H1 (cell line): ENCODE measurements at places on chromosomes 7 and 10.

- DNase-seq = no peak
Measured at GRCh38 chr10:127945341-127945758, 38.4 kb downstream of the PTPRE start.

DNA sequence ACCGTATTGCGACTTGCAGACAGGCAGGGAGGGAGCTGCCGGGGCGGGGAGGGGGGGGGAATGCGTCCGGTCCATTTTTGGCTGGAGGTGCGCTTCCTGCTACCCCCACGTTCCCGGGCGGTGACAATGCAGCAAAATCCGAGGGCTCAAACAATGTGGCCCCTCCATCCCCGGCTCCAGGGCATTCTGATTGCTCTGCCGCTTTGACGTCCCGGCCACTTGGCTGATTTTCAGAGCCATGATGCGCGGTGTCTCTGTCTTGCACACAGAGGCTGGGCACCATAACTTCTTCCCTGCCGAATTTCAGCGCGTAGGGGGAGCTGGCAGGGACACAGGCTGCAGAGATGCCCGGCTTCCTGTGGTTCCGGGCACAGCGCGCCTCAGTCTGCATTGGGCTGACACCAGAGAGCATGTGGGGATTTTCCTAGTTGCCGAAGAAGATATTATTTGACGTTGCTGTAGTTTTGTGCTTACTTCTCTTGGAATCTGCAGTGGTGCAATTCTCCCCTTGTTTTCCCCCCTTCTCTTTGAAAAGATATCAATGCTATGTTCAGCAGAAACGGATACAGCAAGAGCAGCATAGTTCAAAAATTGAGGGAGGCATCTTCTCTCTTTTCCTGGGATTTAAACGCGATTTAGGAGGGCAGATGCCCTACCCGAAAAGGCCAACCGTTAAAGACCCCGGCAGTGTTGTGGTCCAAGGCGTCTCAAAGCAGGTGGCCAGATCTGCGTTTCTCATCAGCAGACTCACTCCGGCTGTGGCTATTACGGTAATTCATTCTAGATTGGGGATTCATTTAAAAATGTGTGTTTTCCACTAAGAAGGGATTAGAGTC lies 1.4 kb downstream of the HECW1 start:
- no peak for DNase-seq

DNA sequence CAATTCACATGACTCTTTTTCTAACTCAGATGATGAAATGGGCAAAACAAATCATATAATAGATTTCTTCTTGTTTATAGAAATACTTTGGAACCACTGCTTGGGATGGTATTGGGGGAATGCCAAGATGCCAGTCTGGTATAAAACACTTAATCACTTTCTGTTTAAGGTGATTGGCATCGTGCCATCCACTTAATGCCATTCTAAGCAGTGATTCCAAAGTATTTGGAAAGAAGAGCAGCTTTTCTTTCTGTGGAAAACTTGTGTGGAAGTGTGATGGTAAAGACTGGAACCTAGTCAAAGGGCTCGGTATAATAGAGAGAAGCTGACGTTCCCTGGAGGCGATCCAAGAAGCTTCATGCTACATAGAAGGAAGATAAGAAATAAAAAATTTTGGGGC lies 120.6 kb downstream of the TMEM26 start:
- no peak for DNase-seq

- DNase-seq = no peak
Measured at GRCh38 chr10:124677293-124677699, 66.9 kb downstream of the FAM53B start.

DNA sequence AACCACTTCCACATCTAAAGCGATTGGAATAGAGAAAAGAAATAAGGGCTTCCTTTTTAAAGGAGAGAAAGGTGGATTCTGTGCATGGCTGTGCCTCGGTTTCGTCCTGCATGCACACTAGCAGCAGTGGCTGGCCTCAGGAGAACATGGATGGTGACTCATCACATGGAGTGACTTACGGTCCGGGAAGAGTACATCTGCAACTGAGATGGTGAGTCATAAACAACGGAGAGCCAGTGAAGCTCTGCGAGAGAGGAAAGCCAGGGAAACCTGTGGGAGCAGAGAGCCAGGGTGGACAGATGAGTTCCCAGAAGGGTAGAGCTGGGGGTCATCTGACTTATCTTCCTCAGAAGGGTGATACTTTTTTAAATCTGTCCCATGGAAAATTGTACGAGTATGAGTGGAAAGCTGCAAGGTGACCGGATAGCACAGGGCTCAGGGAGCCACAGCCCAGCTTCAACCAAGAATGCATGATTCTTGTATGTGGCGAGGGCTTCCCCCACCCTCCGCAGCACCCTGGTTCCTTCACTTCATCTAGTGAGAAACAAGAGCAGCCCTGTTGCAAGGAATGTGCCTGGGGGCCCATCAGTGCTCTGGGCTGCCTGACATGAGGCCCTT lies 259.1 kb downstream of the KLF6 start:
- DNase-seq = no peak

GRCh38 chr10:78634389-78634815 lies 434.4 kb upstream of the ZMIZ1 start:
- DNase-seq = peak; percentile 29

DNA sequence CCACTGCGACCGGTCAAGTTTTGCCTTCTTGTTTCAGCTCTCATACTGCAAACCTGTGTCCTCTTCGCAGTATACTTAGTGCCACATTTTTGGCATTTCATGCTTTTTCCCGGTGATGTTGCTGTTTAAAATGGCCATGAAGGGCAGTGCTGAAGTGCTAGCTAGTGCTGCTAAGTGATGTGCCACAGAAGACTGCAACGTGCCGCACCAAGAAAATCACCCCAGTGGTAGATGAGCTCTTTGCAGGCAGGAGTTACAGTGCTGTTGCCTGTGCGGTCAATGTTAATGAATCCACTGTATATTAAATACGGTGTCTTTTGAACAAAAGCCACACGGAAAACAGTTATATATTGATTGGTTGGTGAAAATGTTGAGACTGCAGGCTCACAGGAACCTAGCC lies 120.3 kb downstream of the ANLN start:
- no peak for DNase-seq

- DNase-seq = peak; percentile 89
Measured at GRCh38 chr10:69801434-69802315, at the start of gene COL13A1. Gene COL13A1 (plus strand): TSS chr10:69801906. CDS start chr10:69802424, 518 bp downstream.

DNA sequence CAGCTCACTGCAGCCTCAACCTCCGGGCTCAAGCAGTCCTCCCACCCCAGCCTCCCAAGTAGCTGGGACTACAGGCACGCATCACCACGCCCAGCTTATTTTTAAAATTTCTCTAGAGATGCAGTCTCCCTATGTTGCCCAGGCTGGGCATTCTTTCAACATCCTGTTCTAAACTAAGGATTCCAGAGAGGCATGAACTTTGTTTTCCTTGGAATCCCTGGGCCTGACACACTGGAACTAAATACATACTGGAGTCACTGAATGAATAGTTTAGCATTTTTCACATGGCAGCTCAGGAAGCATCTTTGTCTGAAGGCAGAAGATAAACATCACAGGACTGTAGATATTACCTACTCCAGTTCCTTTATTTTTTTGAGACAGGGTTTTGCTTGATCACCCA lies 108.7 kb downstream of the ITIH5 start:
- no peak for DNase-seq

DNA sequence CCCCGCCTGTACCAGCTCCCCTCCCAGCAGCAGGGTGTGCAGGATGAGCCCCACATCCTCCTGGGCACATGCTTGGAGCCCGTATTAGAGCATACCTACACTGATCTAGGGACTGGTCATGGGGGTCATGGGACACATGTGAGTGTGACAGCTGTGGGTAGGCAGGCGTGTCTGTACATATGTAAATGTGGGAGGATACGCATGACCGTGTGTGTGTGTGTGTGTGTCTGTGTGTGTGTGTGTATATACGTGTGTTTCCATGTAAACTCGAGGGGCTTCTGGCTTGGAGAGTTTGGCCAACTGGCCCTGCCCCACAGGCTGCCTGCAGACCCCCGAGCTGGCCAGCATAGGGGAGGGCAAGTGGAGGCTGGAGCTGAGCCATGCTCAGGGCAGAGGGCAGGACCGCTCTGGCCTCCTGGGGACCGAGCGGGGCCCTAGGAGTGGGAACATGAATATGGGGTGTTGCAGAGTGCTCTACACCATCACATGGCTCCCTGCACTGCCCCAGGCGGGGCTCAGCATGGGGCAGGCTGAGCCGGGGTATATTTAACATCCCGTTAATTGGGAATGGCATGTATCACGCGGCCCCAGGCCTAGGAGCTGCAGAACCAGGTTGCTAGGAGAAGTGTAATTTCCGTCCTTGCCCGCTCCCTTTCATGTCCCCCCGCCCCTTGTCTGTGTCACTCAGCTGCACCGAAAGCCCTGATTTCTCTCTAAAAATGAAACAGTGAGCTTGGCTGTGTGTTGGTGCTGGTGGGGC lies 152.7 kb upstream of the PCBD1 start:
- DNase-seq = no peak

GRCh38 chr7:3013975-3014792 lies 29.5 kb downstream of the CARD11 start:
- DNase-seq = no peak

GRCh38 chr10:91043173-91043910 lies 122.5 kb upstream of the ANKRD1 start:
- no peak for DNase-seq

GRCh38 chr10:100879741-100880360 lies 32.9 kb upstream of the SLF2 start:
- no peak for DNase-seq

DNA sequence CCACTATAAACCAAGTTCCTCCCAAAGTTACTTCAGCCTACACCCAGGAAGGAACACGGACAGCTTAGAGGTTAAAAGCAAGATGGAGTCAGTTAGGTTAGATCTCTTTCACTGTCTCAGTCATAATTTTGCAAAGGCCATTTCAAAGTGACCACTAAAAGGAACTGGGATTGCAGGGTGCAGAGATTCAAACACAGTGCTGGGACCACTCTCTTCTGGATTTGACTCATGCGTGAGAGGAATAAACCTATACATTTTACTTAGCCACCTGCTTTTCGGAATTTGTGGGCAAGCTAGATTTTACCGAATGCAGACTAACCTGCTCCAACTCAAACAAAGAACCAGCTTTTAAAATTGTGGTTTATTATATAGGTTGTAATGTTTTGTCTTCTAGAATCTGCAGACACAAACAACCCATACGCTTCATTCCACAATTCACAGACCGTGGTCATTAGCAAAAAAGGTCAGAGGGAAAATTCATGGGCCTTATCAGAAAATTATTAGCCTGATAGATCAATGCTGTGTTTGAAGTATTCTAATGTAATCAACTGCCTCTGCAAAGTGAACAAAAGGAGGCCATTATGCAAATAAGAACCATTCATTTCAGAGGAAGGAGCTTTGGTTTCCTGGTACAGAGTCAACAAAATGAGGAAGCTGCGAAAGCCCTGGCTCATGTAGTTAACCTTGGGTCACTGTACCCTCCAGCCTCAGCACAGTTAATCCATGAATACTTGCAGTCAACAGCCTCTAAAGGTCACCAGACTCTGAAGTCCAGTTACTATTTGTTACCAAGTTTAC lies 342.7 kb upstream of the KLF6 start:
- no peak for DNase-seq

DNA sequence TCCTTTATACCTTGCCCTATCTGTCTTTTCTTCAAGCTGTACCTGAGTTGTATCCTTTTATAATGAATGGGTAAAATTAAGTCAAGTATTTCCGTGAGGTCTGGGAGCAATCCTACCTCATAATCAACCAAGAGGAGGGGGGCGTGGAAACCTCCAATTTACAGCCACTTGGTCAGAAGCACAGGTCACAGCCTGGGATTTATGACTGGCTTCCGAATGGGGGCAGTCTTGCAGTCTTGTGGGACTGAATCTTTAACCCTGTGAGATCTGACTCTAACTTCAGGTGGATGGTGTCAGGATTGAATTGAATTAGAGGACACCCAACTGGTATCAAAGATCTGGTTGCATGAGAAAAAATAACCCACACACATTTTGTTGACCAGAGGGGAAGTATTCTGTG lies 23.5 kb upstream of the KCNMA1 start:
- DNase-seq = peak; percentile 42

DNA sequence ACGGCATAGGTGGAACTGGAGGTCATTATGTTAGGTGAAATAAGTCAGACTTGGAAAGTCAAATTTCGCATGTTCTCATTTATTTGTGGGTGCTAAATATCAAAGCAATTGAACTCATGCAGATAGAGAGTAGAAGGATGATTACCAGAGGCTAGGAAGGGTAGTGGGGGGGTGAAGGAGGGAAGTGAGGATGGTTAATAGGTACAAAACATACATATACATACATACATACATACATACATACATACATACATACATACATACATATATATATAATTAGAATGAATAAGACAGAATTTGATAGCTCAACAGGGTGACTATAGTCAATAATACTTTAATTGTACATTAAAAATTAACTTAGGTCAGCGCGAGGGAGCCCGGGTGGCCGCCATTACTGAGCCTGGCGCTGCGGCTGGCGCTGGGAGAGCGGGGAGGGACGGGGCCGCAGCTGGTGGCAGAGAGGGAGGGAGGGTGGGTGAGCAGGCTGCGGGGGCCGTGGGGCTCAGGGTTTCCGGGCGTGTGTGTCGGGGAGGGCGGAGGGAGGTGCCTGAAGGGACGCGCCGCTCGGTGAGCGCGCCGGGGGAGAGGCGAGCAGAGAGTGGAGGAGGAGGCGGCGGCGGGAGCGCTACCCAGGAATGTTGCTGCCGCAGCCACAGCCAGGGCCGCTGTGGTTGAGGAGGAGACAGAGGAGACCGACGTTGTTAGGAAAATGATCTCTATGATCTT lies 85.8 kb upstream of the EGFR start:
- peak; percentile 21 for DNase-seq

- DNase-seq = no peak
Measured at GRCh38 chr7:89607792-89608191, 546.5 kb upstream of the STEAP1 start.

DNA sequence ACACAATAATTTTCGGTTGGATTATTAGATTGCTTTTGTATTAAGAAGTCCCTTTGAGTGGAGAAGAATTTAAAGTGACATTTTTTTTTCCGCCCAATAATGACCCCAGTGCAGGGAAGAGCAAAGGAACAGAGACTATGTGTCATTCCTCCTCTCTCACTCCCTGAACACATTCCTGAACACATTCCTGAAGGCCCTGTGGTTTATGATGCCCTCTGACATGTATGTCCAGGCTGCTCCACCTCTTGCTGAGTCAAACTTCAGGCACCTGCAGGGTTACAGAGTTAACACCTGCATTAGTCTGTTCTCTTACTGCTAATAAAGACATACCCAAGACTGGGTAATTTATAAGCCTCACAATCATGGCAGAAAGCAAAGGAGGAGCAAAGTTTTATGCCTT lies 704.0 kb upstream of the LRRN3 start:
- DNase-seq = no peak

- no peak for DNase-seq
Measured at GRCh38 chr10:2798336-2799022, 268.9 kb upstream of the PFKP start.

GRCh38 chr7:831596-832166 lies 595 bp upstream of the SUN1 start:
- DNase-seq = no peak

GRCh38 chr10:77804371-77804770 lies 122.2 kb downstream of the DLG5 start:
- DNase-seq = no peak

- no peak for DNase-seq
Measured at GRCh38 chr7:24356718-24357386, 72.9 kb downstream of the NPY start.
